Keratinocyte (primary cell): ENCODE measurements at places on chromosomes 11 and 22.
A peak's percentile ranks its signal among the peaks of the same experiment; 100 is the strongest.

DNA sequence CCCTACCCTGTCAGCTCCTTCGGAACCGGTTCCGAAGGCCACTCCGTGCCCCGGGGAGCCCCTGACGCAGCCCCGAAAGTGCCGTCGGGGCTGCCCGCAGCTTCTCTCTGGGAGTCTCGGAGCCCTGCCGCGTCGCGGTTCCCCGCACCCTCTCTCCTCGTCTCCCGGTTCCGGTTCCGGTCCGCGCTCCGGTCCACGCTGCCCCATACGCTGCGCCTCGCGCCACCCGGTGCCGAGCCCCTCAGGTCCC lies 618 bp downstream of the MTA2 start:
- DNase-seq: no peak

DNA sequence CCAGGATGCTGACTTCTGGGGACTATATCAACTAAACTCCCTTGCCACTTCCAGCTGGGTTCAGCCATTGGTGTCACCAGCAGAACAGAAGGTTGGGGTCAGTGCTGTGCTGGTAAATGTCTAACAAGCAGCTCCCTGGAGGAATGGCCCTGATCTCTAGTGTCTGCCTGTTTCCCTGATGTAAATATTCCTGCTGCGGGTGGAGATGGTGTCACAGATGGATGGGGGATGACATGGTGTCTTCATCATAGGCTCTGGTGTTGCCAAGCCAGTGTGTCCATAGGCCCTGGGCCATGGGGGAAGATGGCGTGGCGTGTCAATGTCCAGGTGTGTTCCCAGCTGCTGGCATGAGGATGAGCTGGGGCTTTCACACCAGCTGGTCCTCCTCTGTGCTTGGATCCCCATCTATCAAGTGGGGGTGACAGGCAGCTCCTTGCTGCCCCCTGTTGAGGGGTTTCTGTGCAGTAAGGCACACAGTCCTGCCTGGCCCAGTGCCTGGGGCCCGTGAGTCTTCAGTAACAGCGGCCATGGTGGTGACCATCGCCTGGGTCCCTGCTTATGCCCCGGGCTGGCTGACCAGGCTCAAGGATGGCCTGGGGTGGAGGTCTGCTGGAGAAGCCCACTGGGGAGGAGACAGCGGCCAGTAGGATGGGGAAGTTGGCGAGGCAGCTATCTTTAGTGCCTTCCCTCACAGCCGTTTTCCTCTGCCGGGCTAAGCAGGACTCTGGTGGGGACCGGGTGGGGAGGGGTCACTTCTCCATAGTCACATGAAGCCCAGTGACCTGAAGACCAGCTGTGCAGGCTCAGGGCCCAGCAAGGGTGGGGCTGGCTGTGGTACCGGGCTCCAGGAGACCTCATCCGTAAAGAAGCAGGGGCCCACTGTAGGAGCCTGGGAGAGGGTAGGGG lies 12.7 kb downstream of the RPL3 start:
- no peak for DNase-seq

DNA sequence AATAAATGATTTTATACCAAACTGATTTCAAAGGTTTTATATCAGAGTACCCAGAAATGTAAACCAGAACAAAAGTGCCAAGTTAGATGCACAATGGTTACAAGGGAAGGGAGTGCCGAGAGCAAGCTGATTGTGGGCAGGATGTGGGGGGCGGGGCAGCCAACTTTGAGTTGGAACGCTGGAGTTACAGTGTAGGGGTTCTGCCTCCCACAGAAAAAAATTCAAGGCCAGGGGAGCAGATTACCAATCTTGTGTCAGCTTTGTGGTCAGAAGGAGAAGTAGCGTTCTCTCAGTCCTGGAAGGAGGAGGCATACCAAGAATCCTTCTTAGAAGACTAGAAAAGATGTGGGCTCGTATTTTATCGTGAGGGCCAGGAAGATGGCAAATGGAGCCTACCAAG lies 15.9 kb upstream of the POU2AF2 start:
- no peak for DNase-seq

DNA sequence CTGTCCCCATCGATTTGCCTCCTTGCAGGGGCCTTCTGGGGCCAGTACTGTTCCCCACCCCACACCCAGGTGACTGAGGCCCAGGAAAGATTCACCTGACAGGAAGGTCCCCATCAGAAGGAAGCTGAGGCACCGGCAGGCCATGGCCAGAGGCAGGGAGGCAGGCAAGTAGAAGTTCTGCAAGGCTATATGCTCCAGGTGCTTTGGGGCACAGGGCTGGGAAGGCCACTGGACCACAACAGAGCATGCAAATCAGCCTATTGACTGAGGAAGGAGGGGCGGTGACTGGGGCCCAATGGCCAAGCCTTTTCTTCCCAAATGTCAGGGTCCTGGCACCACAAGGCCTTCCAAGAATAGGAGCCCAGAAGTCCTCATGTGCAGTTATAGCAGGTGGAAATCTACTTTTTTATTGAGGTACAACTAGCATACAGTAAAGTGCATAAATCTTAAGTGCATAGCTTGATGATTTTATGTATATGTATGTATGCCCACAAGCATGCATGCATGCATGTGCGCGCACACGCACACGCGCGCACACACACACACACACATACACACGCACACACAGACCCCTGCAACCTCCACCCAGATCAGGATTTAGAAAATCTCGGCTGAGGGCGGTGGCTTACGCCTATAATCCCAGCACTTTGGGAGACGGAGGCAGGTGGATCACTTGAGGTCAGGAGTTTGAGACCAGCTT lies at the start of gene VPREB3:
Gene VPREB3, minus strand, starts transcription at position 206 of the 700 bp plus-strand sequence. Its CDS starts 62 bp downstream, at position 144.
- no peak for DNase-seq

GRCh38 chr11:119723243-119723951 lies 5.6 kb downstream of the NECTIN1 start:
- DNase-seq: no peak

DNA sequence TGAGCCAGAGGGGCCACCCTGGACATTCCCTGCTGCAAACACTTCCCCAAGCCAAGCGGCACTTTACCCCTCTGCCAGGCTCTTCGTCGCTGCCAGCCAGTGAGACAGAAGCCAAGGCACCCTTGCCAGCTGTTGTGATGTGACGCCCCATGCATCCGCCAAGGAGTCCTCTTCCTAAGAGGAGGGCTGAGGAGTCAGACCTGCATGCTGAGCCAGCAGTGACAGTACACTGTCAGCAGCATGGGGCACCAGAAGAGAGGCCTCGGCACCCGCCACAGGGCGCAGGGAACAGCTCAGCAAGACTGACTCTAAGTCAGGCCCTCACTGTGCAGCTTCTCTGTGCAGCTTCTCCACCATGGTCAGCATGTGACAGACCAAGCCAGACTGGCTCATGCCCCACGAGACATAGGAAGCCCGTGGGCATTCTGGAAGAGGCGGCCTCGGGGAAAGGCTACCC lies 26.4 kb downstream of the VPS37C start:
- DNase-seq: no peak

DNA sequence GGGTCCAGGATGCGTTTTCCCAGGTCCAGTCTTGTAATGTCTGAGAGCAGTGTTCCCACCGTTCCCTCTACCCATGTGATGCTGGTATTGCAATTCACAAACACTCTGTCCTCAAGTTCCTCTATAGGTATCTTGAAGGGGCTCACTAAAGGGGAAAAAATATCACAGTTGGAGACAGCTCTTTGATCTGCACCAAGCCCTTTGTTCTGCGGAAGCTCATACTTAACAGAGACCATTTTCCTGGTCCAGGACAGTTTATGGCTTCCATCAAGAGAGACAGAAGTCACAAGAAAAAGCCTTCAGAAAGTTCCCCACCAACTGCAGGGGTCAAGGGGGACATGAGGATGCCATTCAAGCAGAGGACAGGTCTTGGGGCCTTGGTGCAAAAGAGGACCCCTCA lies 2.1 kb downstream of the CD3D start:
- no peak for DNase-seq

GRCh38 chr11:12111549-12112520 lies 1.4 kb downstream of the MICAL2 start:
- DNase-seq: no peak

DNA sequence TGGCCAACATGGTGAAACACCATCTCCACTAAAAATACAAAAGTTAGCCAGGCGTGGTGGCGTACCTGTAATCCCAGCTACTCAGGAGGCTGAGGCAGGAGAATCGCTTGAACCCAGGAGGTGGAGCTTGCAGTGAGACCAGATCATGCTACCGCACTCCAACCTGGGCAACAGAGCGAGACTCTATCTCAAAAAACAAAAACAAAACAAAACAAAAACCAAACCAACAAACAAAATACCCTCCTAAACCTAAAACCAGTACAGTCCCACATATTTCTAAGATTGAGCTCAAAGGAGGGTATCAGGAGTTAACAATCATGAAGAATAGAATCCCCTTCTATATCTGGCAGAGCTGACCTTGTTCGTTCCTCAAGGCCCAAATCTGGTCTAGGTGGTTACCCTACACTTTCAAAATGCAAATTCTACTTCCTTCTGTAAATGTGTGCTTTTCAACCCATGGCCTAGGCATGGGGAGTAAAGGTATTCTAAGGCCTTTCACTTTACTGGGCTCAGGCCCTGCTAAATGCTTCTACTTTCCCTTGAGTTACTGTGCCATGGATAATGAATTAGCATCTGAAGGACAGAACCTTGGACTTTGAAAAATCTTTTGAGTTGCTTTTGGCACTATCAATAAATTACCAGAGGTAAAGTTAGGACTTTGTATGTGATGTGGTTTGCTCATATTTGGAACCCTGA lies 10.4 kb upstream of the PPP2R1B start:
- DNase-seq: no peak

- DNase-seq: peak; percentile 69
Measured at GRCh38 chr11:134033696-134034491, 35.0 kb upstream of the JAM3 start.

GRCh38 chr11:32312865-32313403 lies 122.4 kb downstream of the WT1 start:
- peak; percentile 26 for DNase-seq

DNA sequence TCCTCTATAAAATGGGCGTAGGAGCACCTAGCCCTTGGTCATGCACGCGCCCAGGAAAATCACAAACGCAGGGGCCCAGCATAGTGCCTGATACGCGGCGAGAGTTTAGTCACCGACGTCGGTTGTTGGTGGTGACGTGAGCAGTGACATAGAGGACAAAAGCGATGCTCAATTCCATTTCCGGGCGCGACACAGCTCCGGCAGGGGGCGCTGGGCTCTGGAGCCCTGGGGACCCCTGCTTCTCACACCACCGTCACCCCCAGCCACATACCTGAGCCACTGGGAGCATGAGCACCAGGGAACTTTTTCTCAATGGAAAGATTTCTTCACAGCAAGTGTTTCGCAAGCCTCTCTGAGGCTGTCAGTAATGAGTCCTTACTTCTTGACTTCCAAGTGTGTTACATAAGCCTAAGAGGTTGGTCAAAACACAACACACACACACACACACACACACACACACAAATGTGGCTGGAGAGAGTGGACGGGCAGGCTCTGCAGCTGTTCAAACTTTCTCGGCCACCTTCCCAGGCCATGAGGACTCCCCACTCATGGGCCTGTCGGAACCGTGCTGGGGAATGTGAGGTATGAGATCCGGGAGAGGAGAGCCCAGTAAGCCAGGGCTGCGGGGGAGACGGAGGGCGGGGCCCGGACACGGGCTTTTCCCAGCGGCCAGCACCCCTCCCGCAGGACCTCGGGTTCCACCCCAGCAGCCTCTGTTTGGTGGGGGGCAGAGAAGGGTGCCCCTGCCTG lies 36.9 kb upstream of the LINC01488 start:
- no peak for DNase-seq

- no peak for DNase-seq
Measured at GRCh38 chr11:130197386-130198035, 37.9 kb downstream of the ST14 start.

DNA sequence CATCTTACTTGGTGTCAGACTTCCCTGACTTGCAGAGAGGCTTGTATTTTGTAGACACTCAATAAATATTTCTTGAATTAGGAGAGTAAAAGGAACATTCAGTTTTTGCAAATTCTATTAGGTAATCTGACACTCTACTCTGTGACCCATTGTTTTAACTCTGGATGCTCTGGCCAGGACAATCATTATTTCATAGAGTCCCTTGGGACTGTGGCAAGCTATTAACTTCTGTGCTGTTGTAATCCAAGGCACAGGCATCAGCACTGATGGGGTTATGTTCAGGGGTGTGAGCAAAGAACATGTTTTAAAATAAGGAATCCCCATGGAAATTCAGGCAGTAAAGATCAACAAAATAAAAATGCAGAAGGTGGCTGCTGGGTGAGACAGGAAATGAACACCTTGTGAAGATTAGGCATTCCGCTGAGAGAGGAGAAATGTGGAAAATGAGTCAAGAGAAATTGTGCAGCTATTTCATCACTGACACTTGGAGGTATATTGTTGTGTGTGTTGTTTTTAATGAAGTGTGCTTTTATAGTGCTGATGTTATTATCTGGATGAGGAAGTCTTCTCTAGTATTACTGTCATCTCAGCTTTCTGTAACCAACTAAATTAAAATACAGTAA lies 175.2 kb downstream of the WNT11 start:
- no peak for DNase-seq

DNA sequence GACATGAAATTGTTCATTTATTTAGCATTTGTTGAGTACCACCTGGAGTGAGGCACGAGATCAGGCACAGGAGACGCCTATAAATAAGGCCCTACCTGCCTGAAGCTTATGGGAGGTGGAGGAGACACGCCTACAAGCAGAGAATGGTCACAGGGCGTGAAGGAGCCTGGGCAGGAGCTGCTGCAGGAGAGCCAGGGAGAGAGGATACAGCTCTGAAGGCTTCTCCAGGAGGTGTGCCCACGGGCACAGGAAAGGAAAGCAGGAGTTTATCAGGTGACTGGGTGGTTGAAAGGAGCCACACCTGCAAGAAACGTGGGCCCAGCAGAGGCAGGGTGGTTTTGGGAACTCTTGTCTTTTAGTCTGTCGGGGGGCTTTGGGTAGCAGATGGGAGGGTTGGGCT lies 70.3 kb downstream of the BMAL1 start:
- no peak for DNase-seq

DNA sequence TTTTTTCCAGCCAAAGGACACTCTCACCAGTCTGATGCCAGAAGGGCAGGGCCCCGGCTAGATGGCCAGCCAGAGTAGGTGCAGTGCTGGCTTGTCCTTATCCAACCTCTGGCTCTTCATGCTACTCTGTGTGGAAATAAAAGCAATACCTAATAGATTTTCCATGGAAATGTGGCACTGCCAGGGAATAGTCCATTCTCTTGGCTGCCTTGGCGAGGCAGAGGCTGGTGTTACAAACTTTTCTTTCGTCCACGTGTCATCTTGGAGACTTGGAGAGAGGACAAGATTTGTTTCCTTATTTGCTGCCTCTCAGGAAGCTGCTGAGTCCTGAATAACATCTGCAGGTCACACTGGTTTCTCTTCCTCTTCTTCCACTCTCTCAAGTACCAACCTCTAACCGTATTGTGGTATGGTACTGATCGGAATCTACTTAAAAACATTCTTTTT lies 17.2 kb upstream of the C1QTNF4 start:
- no peak for DNase-seq

DNA sequence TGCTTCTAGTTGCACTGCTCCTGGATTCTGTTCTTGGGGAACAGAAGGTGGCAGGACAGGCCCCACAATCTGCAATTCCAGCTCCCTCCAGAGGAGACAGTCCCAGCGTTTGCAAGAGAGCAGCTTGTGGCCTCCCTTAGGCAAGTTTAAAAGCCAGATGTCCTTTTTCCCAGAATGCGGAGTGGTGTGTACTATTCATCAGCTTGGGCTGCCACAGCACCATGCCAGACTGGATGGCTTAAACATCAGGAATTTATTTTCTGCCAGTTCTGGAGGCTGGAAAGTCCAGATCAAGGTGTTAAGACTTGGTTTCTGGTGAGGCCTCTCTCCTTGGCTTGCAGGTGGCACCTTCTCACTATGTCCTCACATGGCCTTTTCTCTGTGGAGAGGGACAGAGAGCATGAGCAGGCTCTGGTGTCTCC lies 11.7 kb downstream of the MIAT start:
- DNase-seq: no peak
